ENCODE measurements at places on chromosomes 16 and 17. TPM values are rescaled to one million over a fixed set of nuclear protein-coding genes. Genes with fewer than 3 reads are reported as not detected.

- H3K4me1 ChIP-seq: no peaks in the 10 kb centered on the region
- DNase-seq: no peak
- no peak overlapping the region for H3K27ac ChIP-seq
- H3K27me3 ChIP-seq: no peaks in the 10 kb centered on the region
These were observed 17.4 kb upstream of the MTSS2 start for GRCh38 chr16:70703041-70703834.

GRCh38 chr16:85348911-85349334 is 236.7 kb upstream of the CIBAR2 start:
- H3K4me1 ChIP-seq: no peaks in the 10 kb centered on the region
- no peaks in the 10 kb centered on the region for H3K36me3 ChIP-seq
- H3K27me3 ChIP-seq: no peaks in the 10 kb centered on the region
- DNase-seq: no peak

DNA sequence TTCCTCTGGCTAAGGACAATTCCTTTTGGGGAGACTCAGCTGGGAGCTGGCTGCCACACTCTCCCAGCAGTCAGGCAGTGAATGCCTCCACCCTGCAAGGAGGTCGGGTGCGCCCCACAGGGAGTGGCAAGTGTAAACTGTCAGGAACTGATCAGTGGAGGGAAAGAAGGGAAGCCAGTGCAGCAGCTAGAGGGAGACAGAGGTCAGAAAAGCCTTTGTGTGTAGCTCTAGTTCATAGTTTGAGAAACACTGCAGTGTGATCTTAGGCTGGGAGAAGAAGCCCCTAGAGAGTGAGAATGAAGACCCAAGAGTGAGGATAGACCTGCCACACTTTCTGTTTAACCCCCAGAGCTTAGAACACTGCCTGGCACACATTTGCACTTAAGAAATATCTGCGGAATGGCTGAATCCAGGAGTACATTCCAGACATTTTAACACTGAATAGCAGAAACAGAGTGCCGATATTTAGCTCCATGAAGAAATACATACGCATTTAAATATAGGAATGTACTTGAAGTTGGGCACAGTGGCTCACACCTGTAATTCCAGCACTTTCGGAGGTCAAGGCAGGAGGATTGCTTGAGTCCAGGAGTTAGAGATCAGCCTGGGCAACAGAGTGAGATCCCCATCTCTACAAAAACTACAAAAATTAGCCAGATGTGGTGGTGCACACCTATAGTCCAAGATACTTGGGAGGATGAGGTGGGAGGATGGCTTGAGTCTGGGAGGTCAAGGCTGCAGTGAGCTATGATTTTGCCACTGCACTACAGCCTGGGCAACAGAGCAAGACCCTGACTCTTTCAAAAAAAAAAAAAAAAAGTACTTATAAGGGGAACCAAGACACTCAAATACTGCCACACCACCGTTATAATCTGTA is 11.1 kb upstream of the SLC5A11 start:
- H3K27me3 ChIP-seq: no peaks in the 10 kb centered on the region
- H3K27ac ChIP-seq: no peak overlapping the region
- H3K4me1 ChIP-seq: no peaks in the 10 kb centered on the region
- H3K36me3 ChIP-seq: peaks cover 6% of the 10 kb centered on the region
- DNase-seq: no peak

GRCh38 chr16:25063102-25063501 is 47.9 kb upstream of the ARHGAP17 start:
- no peaks in the 10 kb centered on the region for H3K36me3 ChIP-seq
- H3K27ac ChIP-seq: peak overlapping the region; percentile 15
- H3K4me1 ChIP-seq: peaks cover 71% of the 10 kb centered on the region
- no peaks in the 10 kb centered on the region for H3K27me3 ChIP-seq
- no peak for DNase-seq

DNA sequence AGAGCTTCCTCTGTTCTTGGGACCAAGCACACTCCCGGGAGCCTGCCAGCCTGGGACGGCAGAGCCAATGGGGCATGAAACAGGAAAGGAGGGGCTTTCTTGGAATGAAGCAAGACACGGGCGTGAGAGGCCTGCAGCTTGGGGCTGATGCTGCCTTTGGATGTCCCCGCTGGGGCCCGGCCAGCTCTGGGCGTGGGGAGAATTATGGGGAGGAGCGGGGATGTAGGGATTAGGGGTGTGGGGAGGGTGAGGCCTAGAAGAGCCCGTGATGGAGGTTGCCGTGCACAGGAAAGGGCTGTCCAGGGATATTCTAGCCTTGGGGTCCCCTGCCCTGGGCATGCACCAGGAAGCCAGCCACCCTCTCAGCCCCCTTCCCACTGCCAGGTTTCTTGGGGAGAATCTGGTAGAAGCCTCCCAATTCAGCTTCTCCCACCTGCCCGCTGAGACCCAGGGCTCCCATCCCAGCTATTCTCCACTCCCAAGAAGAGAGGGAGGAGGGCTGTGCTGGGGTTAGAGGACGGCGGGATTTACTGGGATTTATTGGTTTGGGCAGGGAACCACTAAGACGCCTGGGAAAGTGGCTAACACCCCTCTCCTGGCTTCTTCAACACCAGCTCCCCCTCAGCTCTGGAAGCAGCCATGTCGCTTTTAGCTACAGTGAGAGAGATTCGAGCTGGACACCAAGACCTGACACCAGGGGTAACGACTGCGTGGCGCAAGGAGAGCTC is 20.0 kb upstream of the NXPH3 start:
- DNase-seq: no peak
- peaks cover 22% of the 10 kb centered on the region for H3K27me3 ChIP-seq
- no peak overlapping the region for H3K4me3 ChIP-seq
- H3K27ac ChIP-seq: no peak overlapping the region
- peaks cover 10% of the 10 kb centered on the region for H3K4me1 ChIP-seq

DNA sequence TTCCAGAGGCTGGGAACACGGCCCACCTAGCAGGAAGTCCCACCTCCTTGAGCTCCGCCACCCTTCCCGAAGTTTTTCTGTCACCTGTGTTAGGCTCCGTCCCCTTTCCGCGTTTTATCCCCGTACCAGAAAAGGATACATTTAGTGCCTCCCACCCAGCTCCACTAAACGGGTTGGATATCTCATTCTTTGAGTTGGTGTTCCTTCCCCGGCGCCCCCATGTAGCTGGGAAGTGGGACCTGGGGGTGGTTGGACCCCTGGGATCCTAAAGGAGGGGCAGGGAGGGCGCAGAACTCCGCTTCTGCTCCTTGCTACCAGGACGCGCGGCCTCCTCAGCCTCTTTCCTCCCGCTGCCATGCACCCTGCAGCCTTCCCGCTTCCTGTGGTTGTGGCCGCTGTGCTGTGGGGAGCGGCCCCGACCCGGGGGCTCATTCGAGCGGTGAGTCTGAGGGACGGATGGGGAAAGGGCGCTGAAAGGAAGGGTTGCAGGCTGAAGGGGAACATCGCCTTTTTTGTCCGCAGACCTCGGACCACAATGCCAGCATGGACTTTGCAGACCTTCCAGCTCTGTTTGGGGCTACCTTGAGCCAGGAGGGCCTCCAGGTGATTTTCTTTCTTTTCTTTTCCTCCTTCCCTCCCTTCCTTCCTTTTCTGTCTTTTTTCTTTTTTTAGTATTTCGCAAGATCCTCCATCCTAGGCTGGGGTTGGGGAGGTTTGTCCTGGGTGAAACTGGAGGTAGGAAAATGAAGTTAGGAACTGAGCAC is 669 bp downstream of the RNF167 start:
- H3K4me3 ChIP-seq: peak overlapping the region; percentile 99
- H3K36me3 ChIP-seq: peaks cover 53% of the 10 kb centered on the region
- no peaks in the 10 kb centered on the region for H3K27me3 ChIP-seq
- no peak for DNase-seq

DNA sequence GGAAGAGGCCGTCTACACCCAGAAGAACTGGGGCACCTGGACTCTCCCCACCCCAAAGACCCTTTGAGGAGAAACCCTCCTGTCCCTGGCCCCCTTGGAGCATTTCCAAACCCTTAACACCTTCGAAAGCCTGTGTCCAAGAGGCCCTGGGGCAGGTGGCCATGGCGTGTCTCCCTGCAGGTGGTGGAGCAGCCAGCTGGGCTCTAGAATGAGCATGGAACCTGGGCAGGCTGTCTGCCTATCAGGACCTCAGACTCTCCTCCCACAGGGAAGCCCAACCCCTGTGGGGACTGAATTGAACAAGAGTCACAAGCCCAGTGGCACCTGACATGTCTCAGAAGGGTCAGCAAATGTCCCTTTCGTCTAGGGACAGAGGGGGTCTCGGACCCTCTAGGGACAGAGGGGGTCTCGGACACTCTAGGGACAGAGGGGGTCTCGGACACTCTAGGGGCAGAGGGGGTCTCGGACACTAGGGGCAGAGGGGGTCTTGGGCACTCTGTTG is 8.4 kb downstream of the CBX4 start:
- no peak overlapping the region for H3K4me3 ChIP-seq
- H3K36me3 ChIP-seq: peaks cover 29% of the 10 kb centered on the region
- no peak overlapping the region for H3K27ac ChIP-seq

GRCh38 chr16:4814542-4815173 is 12.2 kb upstream of the ROGDI start:
- DNase-seq: no peak
- no peak overlapping the region for H3K27ac ChIP-seq
- peaks cover 59% of the 10 kb centered on the region for H3K36me3 ChIP-seq
- no peaks in the 10 kb centered on the region for H3K4me1 ChIP-seq

- peaks cover 36% of the 10 kb centered on the region for H3K27me3 ChIP-seq
- H3K4me1 ChIP-seq: peaks cover 3% of the 10 kb centered on the region
- peak; percentile 69 for DNase-seq
- H3K27ac ChIP-seq: no peak overlapping the region
- H3K36me3 ChIP-seq: no peaks in the 10 kb centered on the region
These were observed 8.6 kb upstream of the UBE2I start for GRCh38 chr16:1300664-1301476.

DNA sequence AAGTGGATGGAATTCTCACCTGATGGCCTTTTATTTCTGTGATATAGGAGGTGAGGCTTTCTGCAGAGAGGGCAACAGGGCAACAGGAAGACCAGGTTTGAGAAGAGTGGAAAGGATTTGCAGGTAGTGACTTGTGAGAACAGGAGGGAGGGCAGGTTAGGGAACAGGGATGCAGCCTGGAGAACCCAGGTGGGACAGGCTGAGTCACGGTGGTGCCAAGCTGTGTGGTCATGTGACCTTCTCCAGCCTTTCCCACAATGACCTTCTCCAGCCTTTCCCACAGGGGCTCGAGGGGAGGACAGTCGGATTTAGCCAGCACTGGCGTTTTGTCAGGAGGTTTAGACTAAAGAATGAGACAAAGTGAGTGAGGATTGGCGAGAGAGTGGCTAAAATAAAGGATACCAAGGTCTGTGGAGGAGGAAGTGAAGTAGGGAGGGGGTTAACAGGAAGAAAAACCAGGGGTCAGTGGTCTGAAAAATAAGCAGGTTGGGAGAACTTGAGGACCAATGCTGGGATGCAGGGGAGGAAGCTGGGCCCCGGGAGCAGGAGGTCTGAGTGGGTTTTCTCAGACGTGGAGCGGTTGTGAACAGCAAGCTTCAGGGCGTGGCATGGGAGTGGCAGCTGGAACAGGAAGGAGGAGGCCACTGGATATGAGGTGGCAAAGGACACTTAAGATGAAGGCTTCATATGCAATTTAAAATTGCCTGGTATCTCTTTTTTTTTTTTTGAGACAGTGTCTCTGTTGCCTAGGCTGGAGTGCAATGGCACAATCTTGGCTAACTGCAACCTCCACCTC is 37.7 kb downstream of the DNAH2 start:
- H3K4me3 ChIP-seq: no peak overlapping the region
- H3K4me1 ChIP-seq: no peaks in the 10 kb centered on the region
- no peak overlapping the region for H3K27ac ChIP-seq

- H3K27me3 ChIP-seq: no peaks in the 10 kb centered on the region
- no peak overlapping the region for H3K4me3 ChIP-seq
- no peak for DNase-seq
- H3K4me1 ChIP-seq: no peaks in the 10 kb centered on the region
These were observed 27.1 kb upstream of the CREBBP start for GRCh38 chr16:3907586-3907985.

GRCh38 chr16:57617604-57618111 is 10.8 kb upstream of the ADGRG1 start:
- no peak overlapping the region for H3K27ac ChIP-seq
- no peak overlapping the region for H3K4me3 ChIP-seq
- peaks cover 28% of the 10 kb centered on the region for H3K4me1 ChIP-seq
- no peak for DNase-seq
- no peaks in the 10 kb centered on the region for H3K27me3 ChIP-seq
- H3K36me3 ChIP-seq: no peaks in the 10 kb centered on the region

DNA sequence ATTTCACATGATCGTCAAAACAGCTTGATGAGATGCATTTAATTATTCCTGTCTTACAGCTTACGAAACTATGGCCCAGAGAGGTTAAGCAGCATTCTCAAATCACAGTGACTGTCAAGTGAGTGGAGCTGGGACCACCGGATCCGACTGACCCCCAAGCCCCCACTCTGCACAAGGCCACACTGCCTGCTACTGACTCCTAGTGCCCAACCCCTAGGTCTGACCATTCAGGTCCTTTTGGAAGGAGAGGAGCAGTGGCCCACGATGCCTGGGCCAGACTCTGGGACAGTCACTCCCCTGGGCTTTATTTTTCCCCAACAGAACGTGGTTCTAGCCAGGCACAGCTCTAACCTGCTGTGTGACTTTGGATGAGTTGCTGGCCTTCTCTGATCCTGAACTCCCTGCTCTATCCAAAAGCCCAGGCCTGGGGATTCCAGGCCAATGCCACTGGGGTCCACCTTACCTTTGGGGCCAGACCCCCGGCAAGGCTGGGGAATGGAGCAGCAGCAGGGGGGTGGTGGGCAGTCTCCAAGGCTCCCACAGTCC is 9.9 kb downstream of the TSPOAP1 start:
- DNase-seq: no peak
- H3K4me1 ChIP-seq: peaks cover 28% of the 10 kb centered on the region
- H3K36me3 ChIP-seq: peaks cover 35% of the 10 kb centered on the region
- H3K27me3 ChIP-seq: no peaks in the 10 kb centered on the region

DNA sequence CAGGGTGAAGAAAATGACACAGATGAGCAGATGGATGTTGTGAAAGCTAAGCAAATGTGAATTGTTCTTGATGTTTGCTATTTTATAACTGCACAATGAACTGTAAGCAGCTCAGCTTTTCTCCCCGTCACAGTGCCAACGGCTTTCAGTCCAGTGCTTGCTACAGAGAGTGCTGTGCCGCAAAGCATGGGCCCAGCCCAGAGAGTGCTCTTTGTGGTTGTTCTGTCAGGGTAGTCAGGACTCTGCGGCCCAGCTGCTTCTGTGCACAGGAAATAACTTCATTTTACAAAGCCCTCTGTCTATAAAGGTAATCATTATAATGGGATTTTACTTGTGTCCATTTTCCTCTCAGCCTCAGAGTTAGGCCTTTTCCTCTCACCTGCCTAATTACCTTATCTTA is 39.1 kb downstream of the CDRT15 start:
- no peak overlapping the region for H3K4me3 ChIP-seq

GRCh38 chr17:60006160-60006559 is 41.6 kb upstream of the RNFT1 start:
- no peak overlapping the region for H3K4me3 ChIP-seq
- no peaks in the 10 kb centered on the region for H3K4me1 ChIP-seq
- DNase-seq: no peak
- H3K27ac ChIP-seq: no peak overlapping the region
- no peaks in the 10 kb centered on the region for H3K36me3 ChIP-seq
- no peaks in the 10 kb centered on the region for H3K27me3 ChIP-seq

The ASGR1 gene
- total RNA-seq: 0.60 TPM

The SEPTIN1 gene
- total RNA-seq: 229 TPM

The MEOX1 gene
- 2.9 TPM for total RNA-seq

The OR1E1 gene
- total RNA-seq: not detected
